Right ventricle myocardium inferior (tissue), 1 donor: ENCODE measurements at places on chromosomes 16 and 17. TPM values are rescaled to one million over a fixed set of nuclear protein-coding genes. Genes with fewer than 3 reads are reported as not detected.

TP53TG3B gene
- not detected for total RNA-seq

CSH1 gene
- not detected for total RNA-seq

KRTAP1-1 gene
- total RNA-seq = not detected

GRCh38 chr17:46922804-46923635, at the start of gene GOSR2:
TSS of gene GOSR2 (plus strand) at chr17:46923160. CDS start at chr17:46923193, 33 bp downstream.
- DNase-seq = peak; percentile 95

GRCh38 chr17:14152721-14153120, 83.4 kb downstream of the COX10 start:
- DNase-seq = no peak
